ENCODE measurements at places on chromosomes 2 and 18. TPM values are rescaled to one million over a fixed set of nuclear protein-coding genes. Genes with fewer than 3 reads are reported as not detected.

GRCh38 chr2:31378791-31379501, 35.6 kb downstream of the XDH start:
- DNase-seq: no peak

GRCh38 chr2:109129356-109129920, 433 bp downstream of the SH3RF3 start:
- peak; percentile 43 for DNase-seq

ARHGEF33 gene
- 1.6 TPM for polyA plus RNA-seq

CRYGC gene
- polyA plus RNA-seq: not detected

CACNB4 gene
- polyA plus RNA-seq: 2.7 TPM

- DNase-seq: no peak
Observed at GRCh38 chr2:109053716-109054115, 64.7 kb upstream of the EDAR start.

DNA sequence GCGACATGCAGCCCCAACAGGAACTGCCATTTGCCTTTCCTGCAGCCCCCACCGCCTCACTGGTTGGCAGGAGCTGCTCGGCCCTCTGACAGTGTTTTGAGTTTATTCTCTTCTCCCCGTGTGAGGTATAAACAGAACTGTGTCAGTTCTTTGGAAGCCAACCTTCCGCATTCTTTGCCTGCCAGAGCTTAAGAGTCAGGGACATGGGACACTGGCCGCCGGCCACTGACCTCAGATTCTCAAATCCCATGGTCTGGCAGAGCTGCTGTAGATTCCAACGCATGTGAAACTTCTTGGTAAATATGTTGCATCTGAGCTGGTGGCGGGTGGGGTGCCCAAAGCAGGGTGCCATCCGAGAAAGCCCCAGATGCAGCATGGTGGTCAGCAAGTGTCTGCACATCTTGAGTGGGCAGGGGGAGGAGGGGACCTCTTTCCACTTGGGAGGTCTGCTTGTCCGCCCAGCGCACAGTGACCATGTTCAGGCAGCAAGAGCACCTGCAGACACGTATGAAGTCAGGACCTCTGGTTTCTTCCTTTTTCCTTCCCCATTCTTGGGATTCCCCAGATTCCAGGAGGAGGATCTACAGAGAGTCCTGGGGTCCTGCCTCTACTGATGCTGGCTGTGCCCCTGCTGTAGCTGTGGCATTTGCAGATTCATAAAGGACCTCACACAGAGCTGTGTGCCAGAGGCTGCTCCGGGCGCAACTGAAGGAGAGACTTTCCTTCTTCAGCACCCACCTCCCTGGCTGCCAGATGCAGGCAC, 23.8 kb downstream of the ASB18 start:
- peak; percentile 75 for DNase-seq

PSMA8 gene
- not detected for polyA plus RNA-seq

ABCG5 gene
- 0.14 TPM for polyA plus RNA-seq

GRCh38 chr2:241015439-241015838, 17.0 kb downstream of the SNED1 start:
- DNase-seq: no peak

DNA sequence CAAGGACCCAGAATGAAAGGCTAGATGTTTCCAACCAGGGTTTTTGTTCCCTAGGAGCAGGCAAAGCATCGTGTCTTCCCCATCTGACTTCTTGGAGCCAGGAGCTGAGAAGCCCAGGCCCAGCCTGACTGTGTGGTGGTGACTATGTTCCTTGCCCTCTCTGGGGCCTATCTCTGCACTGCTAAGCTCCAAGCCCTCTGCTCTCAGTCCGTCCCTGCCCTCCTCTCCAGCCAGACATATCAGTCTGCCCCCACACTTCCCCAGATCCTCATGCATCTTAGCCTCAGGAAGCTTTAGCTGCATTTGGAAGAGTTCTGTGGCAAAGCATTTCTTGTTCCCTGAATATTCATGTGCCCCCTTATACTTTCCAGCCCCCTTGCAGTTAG, 196.6 kb downstream of the CYP26B1 start:
- no peak for DNase-seq

DNA sequence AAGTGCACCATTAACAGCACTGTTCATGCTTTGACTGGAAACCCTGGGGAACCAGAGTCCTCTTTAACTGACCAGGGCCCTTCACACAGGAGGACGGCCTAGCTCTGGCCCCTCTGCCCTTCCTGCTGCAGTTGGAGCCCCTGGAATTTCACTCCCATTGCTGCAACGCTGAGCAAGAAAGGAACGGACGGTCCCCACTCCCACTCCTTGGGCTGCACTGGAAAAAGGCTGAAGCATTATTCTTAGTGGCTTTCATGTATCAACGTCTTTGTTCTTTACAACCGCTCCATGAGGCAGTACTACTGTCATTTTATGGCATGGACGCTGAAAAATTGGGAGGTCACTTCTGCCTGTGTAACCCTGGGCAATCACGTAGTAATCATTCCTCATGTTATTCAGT, 9.9 kb downstream of the PDIA6 start:
- no peak for DNase-seq

DNA sequence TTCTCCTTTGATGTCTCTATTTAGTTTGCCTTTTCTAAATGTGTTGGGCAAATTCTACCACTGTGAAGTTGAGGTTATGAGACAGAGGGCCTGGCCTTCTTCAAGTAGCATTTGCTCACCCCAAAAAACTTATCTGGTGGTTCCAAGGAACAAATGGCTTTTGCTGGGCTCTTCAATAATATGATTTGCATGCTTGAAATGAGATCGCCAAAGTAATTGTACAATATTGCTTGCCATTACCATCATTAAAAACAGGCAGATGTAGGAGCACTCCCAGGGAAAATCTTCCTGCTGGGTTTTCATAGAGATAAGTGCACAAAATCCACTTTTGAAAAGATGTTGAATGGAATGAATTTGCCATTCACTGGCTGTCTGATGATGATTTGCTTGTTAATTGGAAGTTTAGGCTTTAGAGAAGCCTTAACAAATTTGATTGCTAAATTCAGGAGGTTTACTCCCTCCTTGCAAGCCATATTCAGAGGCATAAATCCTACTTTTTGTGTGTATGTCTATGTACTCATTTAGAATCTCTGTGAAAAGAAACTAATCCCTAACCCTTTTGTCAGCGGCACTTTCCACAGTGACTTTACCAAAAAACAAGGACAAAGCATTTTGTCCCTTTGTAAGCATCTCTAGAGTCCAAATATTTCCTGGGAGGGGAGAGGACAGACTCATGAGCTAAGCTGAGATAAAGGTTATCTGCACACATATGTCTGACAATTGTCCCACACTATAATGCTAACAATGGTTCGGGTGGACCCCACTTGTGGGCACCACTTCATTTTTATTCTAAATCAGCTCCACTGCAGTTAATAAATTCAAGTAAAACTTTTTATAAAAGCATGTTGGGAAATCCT, 240.8 kb upstream of the PIK3C3 start:
- no peak for DNase-seq

LRRTM1 gene
- 0.47 TPM for polyA plus RNA-seq

DNA sequence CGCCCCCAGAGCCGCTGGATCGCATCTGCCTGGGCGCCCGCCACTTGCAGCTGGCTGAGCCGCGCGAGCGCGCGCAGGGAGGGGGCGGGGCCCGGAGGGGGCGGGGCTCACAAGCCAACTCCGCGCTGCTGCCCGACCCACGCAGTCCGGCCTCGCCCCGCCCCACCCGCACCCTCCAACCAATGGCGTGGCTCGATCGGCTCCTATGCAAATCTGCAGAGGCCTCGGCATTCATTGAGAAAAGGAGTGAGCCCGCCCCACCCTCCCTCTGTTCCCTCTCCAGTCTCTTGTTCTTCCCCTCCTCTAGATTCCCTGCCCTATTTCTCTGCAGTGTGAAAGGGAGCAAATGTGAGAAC, at the start of gene ALK:
TSS of gene ALK (minus strand) at position 27 of the 356 bp plus-strand sequence. CDS start 927 bp downstream, outside the sequence.
- DNase-seq: peak; percentile 97

DNA sequence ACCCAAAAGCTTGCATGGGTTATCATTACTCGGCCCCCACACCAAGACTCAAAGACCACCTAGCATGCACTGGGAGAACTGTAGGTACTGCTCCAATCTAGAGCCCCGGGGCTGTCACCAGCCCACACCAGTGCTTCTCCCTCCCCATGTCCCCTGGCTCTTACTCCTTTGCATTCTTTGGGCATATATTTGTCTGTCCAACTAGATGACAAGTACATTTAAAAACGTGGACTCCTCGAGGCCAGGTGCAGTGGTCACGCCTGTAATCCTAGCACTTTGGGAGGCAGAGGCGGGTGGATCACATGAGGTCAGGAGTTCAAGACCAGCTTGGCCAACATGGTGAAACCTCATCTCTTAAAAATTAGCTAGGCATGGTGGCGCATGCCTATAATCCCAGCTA, 7.8 kb downstream of the AFG3L2 start:
- no peak for DNase-seq

DNA sequence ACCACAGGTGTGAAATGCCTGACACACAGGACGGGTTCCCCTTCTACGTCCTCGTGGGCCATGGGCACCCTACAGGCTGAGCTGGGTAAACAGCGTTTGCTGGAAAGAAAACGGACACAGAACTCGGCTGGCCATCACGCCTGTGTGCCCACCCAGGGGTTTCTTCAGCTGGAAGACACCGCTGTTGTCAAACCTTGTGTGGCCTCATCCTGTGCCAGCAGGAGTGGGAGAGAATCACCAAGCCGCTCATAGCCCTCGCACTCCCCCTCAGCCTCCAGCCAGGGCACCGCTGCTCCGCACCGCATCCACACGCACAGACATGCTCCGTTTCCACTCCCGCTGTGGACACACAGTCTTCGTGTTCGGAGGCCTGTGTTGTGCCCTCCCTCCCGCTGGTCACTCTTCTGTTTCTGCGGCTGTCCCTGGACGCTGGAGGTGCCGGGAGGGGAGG, 161.4 kb downstream of the PXDN start:
- DNase-seq: no peak
